Stimulated activated CD8-positive, alpha-beta memory T cell treated with anti-CD3 and anti-CD28 coated beads, Interleukin-7, amount 100 ng/mL, for 4 hours (primary cell): ENCODE measurements at places on chromosomes 1 and 21.

GRCh38 chr1:53545663-53546408 lies 86.6 kb downstream of the DMRTB1 start:
- no peak for DNase-seq

DNA sequence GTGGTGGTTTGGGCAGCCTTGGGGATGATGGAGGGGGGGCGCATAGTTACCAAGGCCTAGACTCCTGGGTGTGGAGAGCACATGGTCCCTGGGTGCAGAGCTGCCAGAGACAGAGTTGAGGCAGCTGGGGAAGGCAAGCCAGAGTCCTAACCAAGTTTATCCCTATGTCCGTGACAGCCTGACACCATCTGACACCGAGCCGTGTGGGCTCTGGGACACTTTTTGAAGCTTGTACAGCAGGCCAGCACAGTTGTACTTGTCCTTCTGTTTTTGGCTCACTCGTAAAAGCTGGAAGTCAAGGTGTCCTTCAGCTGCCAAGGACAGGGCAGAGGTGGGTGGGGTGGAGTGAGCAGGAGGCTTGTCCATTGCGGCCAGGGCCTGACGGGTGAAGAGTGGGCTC lies 28.5 kb downstream of the SLC26A9 start:
- DNase-seq: no peak

DNA sequence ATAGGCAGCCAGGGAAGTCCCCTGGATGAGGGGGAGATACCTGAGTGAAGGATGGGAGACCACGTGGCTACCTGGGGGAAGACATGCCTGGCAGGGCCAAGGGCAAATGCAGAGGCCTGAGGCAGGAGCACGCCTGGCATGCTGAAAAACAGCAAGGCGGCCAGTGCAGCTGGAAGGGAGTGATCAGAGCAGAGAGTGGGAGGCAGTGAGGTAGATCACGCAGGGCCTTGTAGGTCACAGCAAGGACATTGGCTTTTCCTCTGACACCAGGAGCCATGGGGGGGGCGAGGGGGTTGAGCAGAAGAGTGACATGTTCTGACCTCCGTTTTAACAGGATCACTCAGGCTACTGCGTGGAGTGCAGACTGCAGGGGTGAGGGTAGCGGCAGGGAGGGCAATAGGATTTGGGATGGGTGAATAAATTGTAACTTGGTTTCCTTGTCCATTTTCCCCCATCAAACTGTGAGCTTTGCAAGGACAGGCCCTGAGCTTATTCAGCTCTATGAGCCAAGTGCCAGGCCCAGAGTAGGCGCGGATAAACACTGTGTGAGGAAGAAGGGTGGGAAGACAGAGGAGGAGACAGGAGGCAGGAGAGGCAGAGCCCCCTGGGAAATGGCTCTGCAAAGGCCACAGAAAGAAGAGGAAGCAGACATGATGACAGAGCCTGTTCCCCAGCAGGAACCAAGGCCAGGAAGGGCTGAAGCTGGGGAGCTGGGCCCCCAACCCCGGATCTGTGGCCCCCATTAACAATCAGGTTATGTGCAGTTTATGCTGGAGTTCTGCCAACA lies 16.6 kb downstream of the IFI6 start:
- DNase-seq: no peak

DNA sequence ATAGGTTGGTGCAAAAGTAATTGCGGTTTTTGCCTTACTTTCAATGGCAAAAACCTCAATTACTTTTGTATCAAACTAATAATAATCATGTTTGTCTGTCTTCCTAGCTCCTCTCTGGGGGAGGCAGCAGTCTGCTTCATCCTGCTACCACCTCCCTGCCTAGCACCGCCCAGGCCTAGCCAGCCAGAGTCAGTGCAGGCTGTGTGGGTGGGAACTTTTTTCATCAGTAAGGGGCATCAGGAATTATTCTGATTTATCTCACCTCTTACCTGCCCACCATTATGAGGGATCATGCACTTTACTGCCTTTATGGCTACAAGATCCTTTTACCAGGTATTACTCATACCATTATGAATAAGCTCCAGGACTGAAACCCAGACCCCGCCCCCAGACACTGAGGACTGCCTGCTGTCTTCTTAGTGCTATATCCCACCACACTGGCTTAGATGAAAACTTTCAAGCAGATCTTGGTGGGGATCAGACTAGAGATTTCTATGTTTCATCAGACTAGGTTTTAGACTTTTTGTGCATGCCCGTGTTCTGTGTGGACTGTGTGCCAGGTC lies 116.4 kb downstream of the PBX1 start:
- no peak for DNase-seq

- no peak for DNase-seq
Measured at GRCh38 chr1:168742386-168742785, 13.4 kb upstream of the DPT start.

DNA sequence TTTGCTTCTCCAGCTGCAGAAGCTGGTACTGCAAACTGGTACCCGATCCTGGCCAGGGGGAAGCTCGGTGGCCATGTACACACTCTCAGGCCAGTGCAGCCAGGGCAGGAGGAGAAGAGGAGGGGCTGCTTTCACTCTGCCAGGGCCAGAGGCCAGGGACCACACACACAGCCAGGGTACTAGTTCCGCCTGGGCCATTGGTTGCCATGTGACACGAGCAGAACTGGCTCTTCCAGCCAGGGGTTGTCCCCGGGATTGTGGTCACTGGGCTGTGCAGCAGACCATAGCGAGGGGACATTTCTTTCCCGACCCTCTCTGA lies 3.7 kb upstream of the SHISAL2A start:
- DNase-seq: no peak

DNA sequence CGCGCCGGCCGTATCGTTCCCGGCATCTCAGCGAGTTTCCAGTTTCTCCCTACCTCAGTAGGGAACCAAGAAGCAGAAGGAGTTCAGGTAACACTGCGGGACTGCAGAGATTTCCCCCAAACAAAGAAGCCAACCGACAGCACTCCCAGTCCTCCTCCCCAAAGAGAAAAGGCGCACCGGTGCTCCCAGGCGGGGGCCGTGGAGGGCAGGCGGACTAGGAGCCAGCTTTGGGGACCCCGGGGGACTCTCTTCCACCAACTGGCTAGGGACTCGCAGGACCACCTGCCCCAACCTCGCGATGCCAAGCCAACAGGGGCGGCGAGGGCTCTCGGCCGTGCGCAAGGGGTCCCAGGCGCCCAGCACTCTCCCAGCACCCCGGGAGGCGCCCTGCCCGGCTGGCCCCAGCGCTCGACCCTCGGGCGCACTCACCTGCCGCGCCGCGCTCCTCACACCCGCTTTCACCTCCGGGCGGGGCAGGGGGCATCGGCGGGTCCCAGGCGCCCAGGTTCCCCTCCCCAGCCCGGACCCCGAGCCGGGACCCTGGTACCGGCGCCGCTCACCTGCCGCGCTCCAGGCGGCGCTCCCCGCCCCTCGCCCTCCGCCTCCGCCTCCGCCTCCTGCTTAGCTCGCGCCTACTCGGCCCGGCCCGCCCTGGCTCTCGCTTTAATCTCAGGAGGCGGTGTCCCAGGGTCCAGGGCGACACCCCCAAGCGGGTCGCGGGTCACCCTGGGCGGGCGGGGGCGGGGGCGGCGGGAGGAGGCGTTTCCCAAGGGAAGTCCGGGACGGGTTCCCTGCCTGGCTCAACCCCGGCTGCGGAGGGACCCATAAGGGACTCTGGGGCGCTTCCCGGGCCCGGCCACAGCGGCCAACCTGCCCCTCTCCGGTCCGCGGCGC lies at the start of gene TMPRSS2:
Gene TMPRSS2, minus strand, starts transcription at position 638 of the 894 bp plus-strand sequence. CDS start 10,025 bp downstream, outside the sequence.
- DNase-seq: no peak

DNA sequence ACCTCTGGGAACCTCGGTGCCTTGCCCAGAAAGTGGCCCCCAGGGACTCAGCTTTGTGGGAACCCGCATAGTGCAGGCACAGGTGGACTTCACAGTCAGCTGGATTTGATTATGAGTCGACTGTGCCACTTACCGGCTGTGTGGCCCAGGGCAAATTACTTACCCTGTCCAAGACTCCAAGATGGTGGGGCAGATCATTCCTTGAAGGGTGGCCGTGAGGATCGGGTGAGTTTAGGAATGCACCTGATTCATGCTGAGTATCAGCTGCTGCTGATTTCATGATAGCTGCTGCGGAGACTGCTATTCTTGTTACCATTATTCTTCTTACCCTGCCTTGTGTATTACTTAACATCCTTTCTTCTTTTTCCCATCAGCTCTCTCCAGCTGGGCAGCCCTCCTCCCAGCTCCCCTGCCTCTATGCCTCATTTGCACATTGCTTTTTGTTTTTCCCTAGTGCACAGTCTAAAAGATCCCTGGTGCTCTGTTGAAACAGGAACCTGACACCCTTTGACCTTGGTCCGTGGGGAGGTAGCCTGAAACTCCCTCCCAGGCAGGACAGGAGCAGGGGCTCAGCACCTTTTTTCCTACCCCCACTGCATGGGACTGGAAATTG lies 40.5 kb upstream of the FHAD1 start:
- DNase-seq: no peak

- DNase-seq: no peak
Measured at GRCh38 chr21:45574081-45574501, 31.9 kb upstream of the SLC19A1 start.

DNA sequence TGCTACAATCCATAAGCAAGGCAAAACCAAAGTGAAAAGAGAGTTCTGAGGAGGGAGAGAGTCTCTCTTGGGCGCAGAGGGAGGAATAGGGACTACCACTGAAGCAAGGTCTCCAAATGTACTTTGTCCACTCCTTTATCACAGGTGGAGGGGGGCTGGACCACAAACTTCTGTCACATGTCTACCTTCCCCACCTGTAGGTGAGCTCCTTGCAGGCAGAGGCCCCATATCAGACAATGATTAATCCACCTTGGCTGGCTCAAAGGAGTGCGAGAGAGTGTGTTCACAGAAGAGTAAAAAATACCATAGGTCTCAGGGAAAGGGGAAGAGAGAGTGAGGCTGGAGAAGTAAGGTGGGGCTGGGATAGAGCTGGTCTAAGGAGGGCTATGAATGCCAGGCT lies 4.5 kb downstream of the BEND5 start:
- no peak for DNase-seq

DNA sequence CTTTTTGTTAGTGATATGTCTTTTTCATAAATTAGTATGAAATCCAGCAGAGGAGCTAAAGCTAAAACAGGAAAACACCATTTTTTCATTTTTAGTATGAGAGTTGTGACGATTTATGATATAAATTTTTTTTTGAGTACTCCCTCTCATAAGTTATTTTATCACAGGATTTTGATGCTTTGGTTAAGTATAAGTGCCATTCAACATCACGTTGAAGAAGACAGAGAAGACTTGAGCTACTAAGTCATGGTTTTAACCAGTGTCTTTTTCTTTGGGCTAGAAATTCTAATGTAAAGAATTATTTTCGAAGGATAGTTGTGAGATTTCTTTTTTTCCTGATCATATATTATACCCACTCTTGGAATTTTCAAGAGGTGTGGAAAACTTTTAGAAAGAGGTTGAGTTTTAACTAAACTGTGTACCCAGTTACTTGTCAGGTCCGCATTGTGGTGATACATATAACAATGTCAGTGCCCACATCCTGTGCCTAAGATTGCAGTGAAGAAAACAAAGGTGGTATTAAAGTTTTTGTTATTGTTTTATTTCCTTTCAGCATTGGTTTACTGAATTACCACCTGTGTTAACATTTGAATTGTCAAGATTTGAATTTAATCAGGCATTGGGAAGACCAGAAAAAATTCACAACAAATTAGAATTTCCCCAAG lies 93.8 kb downstream of the USP25 start:
- DNase-seq: no peak

DNA sequence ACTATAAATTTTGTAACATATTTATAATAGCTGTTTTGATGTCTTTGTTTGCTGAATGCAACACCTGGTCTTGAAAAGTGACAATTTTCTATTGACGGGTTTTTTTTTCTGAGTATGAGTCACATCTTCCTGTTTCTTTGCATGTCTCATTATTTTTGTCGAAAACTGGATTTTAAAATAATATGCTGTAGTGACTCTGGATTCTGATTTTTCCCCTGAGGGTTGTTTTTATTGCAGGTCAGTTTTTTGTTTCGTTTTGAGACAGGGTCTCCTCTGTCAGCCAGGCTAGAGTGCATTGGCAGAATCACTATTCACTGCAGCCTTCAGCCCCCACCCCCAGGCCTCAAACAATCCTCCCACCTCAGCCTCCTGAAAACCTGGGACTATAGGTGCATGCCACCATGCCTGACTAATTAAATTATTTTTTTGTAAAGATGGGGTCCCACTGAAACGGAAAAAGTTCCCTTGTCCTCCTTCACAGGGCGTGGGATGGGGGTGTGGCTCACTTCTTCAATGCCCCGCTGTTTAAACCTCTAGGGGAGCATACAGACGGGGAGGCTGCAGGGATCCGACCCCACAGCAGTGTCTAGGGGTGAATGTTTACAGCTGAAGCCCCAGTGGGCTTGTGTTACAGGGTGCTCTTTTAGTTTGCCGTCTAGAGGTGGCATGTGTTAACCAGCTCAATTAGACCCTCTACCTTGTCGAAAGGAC lies 11.3 kb upstream of the PPIE start:
- DNase-seq: no peak

GRCh38 chr1:171081763-171082201 lies 8.9 kb upstream of the FMO3 start:
- DNase-seq: no peak

GRCh38 chr1:104294259-104294658 lies 544.6 kb downstream of the AMY1C start:
- DNase-seq: no peak

DNA sequence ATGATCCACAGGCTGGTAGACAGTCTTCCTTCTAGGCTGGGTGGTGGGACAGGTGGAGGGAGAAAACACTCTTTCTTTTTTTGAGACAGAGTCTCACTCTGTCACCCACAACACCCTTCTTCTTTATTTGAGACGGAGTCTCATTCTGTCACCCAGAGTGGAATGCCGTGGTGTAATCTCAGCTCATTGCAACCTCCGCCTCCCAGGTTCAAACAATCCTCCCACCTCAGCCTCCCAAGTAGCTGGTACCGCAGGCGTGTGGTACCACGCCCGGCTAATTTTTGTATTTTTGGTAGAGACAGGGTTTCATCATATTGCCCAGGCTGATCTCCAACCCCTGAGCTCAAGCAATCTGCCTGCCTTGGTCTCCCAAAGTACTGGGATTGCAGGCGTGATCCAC lies 2.9 kb downstream of the GPR37L1 start:
- DNase-seq: no peak

DNA sequence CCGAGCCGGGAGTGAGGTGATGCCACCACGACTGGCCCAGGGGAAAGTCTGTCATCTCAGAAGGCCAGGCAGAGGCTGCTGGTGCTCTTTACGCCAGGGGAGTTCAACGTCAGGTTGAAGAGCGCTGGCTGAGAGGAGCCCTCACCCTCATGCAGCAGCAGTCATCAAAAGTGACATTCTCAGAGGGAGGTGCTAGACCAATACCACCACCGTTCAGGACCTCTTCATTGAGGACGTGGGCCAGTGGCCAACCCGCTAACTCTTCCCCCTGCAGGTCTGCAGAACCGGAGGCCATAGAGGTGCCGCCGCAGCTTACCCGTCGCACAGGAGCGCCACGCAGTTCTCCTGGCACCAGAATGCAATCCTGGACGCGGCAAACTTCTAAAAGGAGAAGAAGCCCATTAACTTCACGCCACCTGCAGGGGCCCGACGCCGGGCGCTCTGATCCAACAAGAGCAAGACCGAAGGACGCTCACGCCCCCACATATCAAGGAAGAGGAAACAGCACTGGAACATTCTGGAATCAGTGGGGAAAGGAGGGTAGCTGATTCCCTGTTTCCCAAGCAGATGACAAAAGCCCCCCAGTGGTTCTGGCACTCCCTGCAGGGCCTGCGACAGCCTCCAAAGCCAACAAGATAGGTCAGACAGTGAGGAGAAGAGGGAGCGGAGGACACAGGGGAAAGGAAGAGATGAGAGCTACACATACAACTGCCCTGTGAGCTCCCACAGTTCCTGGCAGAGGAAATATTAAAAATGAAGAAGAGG lies 24.9 kb downstream of the WDR4 start:
- no peak for DNase-seq

- DNase-seq: no peak
Measured at GRCh38 chr1:21849909-21850576, 38.0 kb downstream of the LDLRAD2 start.
